ENCODE measurements at places on chromosomes 2 and 18. TPM values are rescaled to one million over a fixed set of nuclear protein-coding genes. Genes with fewer than 3 reads are reported as not detected.

DNA sequence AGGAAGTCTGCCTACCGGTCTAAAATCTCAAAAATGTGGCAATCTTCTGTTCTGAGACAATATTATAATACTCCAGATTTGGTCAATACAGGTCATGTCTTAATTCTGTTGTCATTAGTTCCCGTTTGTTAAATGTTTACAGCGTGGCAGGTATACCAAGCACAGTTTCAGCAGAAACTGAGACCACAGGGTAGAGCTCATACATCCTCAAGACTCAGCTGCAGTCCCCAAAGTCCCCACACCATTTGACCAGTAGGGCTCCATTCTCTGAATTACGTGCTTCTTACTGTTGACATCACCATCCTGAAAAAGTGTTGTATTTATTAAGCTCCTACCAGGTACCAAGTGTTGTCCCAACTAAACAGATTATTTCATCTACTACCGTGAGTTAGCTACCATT is 157.1 kb downstream of the MC4R start:
- DNase-seq, result no peak

The RFTN2 gene
- total RNA-seq, result not detected

The COPS8 gene
- total RNA-seq, result 77.2 TPM

The RNF144A gene
- total RNA-seq, result 14.9 TPM

DNA sequence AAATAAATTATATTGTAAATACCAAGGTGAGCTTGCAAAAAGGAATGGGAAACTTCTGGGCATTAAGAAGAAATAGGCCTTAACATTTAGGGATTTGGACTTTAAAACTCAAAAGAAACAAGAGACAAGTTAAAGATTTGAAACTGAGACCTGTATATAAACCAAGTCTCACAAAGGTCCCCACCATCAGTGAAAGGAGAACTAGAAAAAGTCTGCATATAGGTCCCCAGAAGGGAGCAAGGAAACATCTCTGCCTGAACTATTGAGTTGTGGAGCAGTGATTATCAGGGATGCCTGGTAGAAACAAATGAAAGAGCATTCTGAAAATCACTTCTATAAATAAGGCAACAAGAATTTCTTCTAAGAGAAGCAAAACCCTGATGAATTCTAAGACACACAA is 30.5 kb upstream of the ITGAV start:
- DNase-seq, result no peak

DNA sequence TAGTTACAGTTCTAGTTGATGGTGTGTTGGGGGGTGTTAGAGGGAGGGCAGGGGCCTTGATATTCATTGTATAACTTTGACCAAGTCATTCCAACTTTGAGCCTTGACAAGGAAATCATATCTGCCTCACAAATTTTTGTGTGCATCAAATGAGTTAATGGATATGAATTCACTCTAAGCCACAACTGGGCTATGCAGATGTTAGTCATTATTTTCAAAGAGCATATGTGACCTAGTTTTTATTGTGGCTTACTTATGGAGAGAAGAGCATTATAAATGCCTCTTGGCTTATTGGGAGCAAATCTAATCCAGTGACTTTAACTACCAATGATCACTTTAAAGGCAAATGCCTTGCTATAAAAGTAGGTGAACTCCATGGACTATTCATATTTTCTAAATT is 250.2 kb downstream of the LPIN1 start:
- no peak for DNase-seq

Data from CD8-positive, alpha-beta memory T cell (primary cell).